ENCODE measurements at places on chromosomes 2 and 18.

GRCh38 chr18:26875040-26875654 lies 9.6 kb upstream of the AQP4 start:
- ATAC-seq: no peak

DNA sequence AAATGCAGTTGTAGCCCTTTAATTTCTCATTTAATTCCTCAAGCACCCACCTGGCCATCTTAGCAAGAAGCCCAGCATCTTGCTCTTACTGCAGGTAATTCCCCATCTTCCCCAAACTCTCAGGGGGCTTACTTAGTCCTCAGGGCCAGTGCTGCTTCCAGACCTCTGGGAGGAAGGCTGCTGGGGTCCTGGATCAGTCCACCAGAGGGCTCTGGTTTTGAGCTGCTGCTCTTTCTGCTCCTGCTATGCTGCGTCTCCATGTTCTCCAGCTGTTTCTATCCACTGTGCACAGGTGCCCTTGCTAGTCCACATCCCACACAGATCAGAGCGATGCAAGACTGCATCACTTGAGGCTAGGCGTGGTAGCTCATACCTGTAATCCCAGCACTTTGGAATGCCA lies 34.5 kb upstream of the TMEM87B start:
- no peak for ATAC-seq

GRCh38 chr2:62293490-62294271 lies 97.8 kb downstream of the B3GNT2 start:
- ATAC-seq: no peak

- no peak for ATAC-seq
These were observed 464 bp downstream of the CYBRD1 start for GRCh38 chr2:171522788-171523087.

- no peak for ATAC-seq
These were observed 36.6 kb upstream of the MRPL19 start for GRCh38 chr2:75609937-75610508.
